ENCODE measurements at places on chromosomes 5 and 9. TPM values are rescaled to one million over a fixed set of nuclear protein-coding genes. Genes with fewer than 3 reads are reported as not detected.

- no peak for DNase-seq
Measured at GRCh38 chr9:133522073-133522910, 2.5 kb downstream of the MYMK start.

- DNase-seq = no peak
Measured at GRCh38 chr5:153903321-153903720, 135.4 kb downstream of the FAM114A2 start.

- peak; percentile 48 for DNase-seq
Measured at GRCh38 chr9:100222674-100223073, 123.6 kb downstream of the INVS start.

Gene RNF224
- total RNA-seq = not detected

- no peak for DNase-seq
Measured at GRCh38 chr5:68953231-68953874, 140.5 kb upstream of the SLC30A5 start.

Gene PTGER4
- total RNA-seq = 8.7 TPM

GRCh38 chr5:157593052-157593757 is 17.6 kb upstream of the ADAM19 start:
- DNase-seq = no peak

GRCh38 chr5:160021831-160022446 is 13.0 kb downstream of the TTC1 start:
- peak; percentile 80 for DNase-seq

Gene NME5
- total RNA-seq = 1.3 TPM

GRCh38 chr9:132409828-132410528 is at the start of gene CFAP77:
Gene CFAP77 (plus strand): TSS chr9:132410211. CDS start chr9:132410272, 61 bp downstream.
- DNase-seq = peak; percentile 56

DNA sequence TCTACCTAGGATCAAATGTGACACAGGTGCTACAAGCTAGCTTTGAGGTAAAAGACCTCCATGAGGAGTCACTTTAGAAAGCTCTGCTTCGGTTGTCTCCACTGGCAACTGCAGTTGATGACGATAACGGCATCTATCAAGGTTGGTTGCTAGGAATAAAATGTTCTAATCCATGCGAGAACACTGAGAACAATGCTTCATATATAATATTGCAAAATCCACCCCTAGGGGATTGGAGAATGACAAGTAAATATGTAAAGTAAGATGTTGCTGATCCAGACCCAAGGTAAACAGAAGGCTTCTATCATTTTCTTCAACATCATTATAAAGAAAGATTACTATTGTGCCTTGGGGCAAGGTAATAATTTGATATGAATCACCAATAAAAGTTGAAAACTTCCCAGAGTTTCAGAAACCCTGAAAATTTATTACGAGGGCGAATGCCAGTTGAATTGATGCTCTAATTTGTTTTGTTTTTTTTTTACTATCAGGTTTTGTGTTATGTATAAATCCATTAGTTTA is 1003.4 kb downstream of the CDH18 start:
- no peak for DNase-seq

- DNase-seq = no peak
Measured at GRCh38 chr9:120473608-120474007, 106.4 kb downstream of the CDK5RAP2 start.

All from fibroblast of villous mesenchyme (primary cell).